ENCODE measurements at places on chromosomes 1 and 21.

- DNase-seq: no peak
Measured at GRCh38 chr1:208235356-208235981, 8.7 kb downstream of the PLXNA2 start.

- no peak for DNase-seq
Measured at GRCh38 chr21:17462276-17462981, 50.4 kb upstream of the CXADR start.

DNA sequence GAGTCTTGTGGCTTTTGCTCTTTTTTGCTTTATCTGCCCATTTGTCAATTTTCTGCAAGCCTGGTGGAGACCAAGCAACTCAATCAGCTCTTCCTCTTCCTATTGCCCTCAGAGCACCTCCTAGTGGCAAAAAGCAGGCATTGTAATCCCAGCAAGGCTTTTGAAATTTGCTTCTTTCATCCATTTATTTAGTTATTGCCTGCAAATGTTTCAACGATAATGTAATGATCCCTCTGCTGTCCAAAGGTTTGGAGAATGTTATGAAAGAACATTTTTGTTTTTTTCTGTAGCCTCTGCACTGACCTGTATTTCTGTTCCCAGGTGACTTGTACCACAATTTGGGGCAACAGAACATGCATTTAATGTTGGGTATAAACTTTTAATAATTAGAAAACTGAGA, 127.8 kb downstream of the GABPA start:
- peak; percentile 13 for DNase-seq

- DNase-seq: no peak
Measured at GRCh38 chr1:70947835-70948234, 99.8 kb downstream of the PTGER3 start.

DNA sequence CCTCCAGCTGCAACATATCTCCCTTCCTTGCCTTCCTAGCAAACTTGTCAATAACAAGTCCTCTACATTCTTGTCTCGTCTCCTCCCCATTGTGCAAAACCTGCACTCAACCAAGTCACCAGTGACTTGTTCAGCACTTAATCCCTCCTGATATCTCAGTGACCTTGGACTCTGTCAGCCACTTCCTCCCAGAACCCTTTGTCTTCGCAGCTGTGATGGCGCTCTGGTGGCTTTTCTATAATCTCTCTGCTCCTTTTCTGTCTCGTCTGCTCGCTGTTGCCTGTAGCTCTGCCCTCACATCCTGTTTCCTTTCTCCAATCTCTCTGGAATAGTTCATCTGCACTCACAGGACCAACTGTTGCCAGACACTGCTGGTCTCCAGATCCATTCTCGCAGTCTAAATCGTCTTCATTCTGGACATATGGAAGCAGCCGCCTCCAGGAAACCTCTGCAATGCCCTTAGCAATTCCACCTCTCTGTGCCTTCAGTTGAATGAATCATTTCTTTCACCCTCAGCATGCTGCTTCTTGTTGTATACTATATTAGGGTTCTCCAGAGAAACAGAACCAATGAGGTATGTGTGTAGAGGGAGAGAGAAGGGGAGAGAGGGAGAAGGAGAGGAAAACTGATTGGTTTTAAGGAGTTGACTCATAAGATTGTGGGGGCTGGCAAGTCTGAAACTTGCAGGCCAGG, 17.4 kb upstream of the IFNAR2 start:
- no peak for DNase-seq

GRCh38 chr1:151511636-151512215, 539 bp downstream of the CGN start:
- no peak for DNase-seq

- no peak for DNase-seq
Measured at GRCh38 chr21:41827951-41828883, 50.9 kb downstream of the PRDM15 start.

GRCh38 chr1:25148673-25149300, 83.5 kb downstream of the SYF2 start:
- peak; percentile 26 for DNase-seq

- no peak for DNase-seq
Measured at GRCh38 chr1:205849619-205850355, at the start of gene PM20D1. Gene PM20D1 (minus strand): TSS chr1:205850132. CDS start chr1:205850072, 60 bp downstream.

DNA sequence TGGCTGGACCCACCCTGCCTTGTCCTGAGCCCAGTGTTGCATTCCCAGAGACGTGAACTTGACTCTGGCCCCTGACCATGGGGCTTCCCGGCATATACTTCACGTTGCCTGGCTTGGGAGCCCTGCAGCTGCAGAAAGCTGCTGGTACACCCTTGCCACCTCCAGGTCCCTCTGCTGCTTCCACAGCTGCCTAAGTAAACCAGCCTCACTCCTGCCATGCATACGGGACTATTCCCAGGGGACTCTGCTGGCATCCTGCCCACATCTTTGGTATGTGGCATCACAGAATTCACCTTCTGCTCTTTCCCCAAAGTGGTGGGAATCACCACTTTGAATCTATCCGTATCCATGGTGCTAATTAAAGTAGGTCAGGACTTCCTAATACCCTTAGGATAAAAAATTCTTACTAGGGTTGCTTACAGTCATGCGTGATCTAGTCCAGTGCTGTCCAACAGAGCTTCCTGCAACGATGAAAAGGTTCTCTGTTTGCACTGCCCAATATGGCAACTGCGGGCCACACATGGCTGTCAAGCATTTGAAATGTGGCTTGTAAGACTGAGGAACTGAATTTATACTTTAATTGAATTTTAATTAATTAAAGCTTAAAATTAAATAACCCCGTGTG, 203.0 kb downstream of the GRIK3 start:
- DNase-seq: no peak

DNA sequence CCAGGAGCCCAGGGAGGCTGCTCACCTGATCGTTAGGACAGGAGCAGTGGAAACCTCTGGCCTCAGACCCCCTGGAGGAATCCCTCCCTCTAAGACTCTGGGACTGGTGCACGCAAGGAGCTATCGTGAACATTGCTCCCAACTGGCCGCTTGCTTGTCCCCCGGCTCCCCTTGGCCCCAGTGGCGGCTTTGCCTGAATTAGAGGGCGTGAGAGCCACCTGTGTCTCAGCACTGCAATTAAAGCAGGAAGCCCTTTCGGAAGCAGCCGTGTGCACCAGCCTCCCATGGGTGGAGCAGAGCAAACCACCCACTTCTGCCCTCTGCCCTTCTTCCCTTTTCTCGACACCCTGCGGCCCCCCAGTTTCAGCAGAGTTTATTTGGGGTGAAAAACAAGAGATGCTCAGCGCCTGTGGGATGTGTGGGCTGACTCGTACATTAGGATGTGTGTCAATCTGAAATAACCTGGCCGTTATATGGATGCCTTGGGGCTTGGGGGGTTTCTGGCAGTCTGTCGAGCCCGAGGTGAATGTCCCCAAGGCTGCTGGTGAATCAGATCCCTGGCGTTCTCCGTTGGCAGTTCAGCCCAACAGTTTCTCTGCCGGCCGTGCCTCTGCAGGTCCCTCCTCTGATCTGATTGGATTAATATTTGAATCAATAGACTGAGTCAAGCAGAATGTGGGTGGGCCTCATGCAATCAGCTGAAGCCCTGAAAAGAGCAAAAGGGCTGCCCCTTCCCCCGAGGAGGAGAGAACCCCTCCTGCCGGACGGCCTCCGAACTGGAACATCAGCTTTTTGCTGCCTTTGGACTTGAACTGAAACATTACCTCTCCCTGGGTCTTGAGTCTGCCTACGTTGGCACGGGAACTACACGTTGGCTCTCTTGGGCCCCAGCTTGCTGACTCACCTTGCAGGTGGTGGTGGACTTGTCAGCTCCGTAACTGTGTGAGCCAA, 7.3 kb upstream of the UMODL1 start:
- peak; percentile 75 for DNase-seq

GRCh38 chr1:52926864-52927211, 238 bp upstream of the SCP2 start:
- DNase-seq: no peak

DNA sequence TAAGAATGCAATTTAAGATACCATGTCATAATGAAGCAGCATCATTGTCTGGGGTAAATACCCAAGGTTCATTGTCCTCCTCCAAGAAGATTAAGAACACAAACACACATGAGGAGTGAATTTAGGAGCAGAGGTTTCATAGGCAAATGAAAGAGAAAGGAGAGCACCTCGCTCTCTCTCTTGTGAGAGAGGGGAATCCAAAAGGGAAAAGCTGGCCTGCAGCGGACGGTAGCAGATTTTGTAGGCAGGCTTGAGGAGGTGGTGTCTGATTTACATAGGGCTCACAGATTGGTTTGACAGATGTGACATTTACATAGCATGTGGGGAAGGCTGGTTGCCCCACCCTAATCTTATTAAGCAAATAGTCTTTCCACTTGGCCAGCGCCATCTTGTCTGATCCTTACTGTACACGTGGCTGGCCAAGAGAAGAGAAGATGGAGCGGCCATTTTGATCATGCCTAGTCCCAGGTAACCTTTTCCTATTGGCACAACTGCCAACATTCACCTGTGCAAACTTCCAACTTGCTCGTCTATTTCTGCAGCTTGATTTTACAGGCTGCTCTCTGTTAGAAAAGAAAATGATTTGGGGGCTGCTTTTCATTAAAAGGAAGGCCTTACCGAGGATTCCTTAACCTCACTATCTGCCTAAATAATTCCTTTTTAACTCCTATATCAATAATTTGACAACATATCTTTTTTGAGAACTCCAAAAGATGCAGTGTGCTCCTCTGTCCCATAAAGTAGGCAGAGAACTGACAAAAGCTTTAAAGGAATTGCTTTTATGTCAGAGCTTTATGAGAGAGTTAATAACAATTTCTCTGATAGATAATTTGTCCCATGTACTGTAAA, 16.0 kb upstream of the LRRC7 start:
- no peak for DNase-seq

GRCh38 chr1:51378871-51379270, 48.5 kb upstream of the TTC39A start:
- DNase-seq: no peak

DNA sequence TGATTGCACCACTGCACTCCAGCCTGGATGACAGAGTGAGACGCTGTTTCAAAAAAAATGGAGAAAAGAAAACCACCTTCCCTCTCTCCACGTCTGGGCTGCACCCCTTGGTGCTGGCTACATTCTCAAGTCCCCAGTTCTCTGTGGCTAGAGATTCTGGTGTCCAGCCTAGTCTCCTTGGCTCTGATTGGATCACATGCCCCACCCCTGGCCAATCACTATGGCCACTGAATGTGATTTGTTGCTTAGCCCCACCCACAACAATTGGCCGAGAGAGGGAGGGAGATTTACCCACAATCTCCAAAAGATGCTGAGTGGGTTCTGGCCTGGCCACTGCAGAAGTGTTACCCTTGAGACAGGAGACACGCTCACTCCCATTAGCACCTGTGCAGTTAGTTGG, 39.4 kb downstream of the FHAD1 start:
- DNase-seq: no peak

- DNase-seq: no peak
Measured at GRCh38 chr1:186301448-186301847, 73.6 kb downstream of the TPR start.

GRCh38 chr1:116916533-116917445, 7.1 kb downstream of the PTGFRN start:
- DNase-seq: no peak

DNA sequence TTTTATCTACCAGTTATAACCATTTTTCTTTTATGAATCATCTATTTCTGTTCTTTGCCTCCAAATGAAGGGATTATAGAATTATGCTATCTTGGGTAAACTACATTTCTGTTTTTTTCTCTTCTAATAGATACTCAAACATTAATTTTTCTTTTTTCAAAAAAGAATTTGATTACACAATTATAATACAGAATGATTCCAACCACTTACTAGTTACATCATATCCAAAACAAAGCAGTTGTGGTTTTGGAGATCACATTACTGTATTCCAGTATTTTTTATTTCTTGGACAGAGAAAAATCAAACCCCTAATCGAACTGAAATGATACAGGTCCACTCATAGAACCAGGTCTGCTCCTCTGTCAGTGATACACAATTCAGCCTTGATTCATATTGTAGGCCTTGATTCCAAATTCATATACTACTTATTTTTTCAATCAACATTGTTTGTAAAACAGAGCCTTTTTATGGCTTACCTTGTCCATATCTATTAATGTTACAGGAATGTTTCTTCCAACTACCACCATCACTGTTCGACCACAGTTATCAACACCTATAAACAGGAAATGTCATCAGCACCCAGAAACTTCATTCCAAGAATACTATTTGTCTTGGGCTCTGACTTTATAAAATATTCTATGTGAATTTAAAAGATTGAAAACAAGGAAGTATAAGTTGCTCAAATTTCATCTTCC, 43.2 kb downstream of the GDAP2 start:
- no peak for DNase-seq

DNA sequence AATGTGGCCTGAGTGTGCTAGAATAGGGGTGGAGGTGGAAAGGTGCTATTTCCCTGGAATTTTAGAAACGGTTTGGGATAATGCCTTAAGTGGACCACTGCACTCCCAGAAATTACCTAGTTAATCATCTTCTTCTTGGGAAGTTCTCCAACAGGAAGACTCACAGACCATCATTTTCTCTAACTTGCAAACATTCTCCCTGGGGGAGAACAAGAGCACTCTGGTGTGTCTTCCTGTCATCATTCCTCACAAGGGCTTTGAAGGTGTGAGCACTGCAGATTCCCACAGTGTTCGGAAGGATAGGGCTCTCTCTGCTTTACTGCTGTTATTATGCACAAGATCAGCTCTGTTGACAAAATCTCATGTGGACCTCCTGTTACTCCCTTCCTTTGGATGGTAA, 54.9 kb upstream of the TSPAN2 start:
- no peak for DNase-seq

DNA sequence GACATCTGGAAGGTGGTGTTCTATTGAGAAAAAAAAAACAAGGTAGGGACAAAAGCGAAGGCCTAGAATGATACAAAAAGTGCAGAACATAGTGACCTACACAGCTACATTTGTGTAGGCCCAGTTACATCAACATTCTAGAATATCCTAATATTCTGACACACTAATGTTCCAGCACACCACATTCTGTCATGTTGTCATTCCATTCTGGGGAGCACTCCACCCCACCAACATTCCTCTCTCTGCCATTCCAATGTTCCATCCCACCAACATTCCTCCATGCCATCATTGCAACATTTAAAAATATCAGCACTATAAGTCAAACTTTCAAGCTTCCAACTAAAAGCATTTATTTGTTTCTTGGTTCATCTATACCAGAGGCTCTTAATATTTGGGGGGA, 28.5 kb downstream of the COA7 start:
- no peak for DNase-seq

- no peak for DNase-seq
Measured at GRCh38 chr1:40270152-40270834, 12.3 kb downstream of the ZMPSTE24 start.

- no peak for DNase-seq
Measured at GRCh38 chr1:51310871-51311613, 19.3 kb downstream of the TTC39A start.

DNA sequence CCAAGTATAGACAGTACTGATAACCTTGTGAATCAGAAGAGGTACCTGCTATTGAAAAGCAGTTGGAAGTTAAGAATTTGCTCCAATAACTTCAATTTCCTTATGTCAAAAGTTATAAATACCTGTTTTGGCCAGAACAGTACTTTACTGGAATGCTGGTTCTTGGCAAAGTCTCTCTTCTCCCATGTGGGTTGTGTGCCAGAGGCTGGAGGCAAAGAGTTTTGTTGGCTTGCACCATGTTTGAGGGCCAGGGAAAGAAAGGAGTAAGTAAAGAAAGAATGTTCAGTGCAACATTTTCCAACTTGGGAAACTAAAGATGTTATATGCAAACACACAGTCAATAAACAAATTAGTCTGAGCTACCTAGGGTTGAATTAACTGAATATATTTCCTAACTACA, 67.0 kb upstream of the DYNLT5 start:
- no peak for DNase-seq

Data from GM12864 (cell line).